ENCODE measurements at places on chromosomes 7 and 10.

- DNase-seq: no peak
Measured at GRCh38 chr10:69279110-69279509, 814 bp downstream of the HK1 start.

DNA sequence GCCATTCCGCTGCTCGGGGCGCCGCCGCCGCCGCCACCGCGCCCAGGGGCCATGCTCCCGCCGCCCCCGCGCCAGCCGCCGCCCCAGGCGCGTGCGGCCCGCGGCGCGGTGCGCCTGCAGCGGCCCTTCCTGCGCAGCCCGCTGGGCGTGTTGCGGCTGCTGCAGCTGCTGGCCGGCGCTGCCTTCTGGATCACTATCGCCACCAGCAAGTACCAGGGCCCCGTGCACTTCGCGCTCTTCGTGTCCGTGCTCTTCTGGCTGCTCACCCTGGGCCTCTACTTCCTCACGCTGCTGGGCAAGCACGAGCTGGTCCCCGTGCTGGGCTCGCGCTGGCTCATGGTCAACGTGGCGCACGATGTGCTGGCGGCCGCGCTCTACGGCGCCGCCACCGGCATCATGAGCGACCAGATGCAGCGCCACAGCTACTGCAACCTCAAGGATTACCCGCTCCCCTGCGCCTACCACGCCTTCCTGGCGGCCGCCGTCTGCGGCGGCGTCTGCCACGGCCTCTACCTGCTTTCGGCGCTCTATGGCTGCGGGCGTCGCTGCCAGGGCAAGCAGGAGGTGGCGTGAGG is 383 bp downstream of the MARVELD1 start:
- DNase-seq: no peak

GRCh38 chr7:2947058-2947780 is 96.4 kb downstream of the CARD11 start:
- no peak for DNase-seq

GRCh38 chr10:21935439-21936023 is 68.0 kb downstream of the DNAJC1 start:
- DNase-seq: no peak

DNA sequence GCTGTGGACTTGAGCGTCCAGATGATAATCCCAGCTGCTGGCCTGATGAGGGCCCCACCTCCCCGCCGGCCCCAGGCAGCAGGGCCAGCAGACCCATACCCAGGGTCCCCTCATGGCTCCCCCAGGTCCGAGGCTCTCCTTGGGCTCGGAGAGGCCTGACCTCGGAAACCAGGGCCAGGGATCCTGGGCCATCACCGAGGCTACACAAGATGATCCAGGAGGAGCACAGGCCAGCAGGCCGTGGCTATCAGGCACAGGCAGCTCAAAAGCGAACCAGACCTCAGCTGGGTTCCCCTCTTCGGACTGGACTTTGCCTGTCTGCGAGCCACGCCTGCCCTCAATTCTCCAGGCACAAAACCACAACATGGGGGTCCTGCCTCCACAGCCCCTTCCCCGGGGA is 17.4 kb downstream of the PDGFA start:
- no peak for DNase-seq

DNA sequence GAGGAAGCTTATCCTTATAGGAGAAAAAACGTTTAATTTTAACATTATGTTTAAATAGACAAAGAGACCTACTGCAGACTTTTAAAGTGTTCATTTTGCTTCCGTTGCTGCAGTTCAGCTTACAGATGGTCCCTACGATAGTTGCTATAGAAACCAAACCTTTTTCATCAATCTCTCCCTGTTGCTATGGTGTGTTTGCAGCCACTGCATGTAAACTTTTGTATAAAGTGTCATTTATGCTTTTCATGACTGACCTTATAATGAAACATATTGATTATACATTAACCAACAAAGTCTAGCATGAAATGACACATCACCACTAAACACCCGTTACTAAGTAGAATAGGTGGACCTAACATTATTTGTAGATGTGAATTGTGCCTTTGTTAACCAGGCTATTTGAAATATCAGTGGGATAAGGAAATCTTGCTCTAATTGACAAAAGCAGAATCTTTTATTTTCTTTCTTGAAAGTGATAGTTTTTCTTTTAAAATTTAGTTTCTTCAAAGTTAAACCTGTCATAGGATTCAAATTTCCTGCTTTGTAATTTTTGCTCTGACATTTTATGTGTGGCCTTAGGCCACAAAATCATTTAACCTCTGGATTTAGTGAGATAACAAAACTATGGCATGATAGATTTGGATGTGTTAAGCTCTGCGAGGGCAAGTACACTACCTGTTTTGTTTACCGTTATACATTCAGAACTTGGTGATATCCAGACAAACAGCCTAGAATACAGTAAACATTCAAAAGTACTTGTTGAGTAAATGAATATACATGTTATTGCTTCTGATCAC is 64.0 kb downstream of the CACNB2 start:
- DNase-seq: no peak

GRCh38 chr10:25575343-25575742 is 358.7 kb upstream of the MYO3A start:
- DNase-seq: no peak

DNA sequence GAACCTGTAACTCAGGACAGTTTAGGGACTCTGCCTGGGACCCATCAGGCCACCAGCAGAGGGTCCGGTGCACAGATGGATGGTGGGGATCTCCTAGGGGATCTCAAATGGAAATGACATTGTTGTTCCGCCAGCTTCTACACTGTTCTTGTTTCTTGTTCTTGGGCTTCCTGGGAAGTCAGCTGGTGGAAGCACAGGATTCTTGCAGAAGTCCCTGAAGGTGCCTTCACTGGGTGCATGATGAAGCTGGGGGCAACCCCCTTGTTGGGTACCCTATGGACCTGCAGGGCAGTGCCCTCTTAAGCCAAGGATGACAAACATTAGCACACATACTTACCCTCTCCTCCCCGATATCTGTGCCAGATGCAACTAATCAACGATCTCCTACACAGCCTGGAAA is 18.6 kb downstream of the SFTPD start:
- DNase-seq: no peak

DNA sequence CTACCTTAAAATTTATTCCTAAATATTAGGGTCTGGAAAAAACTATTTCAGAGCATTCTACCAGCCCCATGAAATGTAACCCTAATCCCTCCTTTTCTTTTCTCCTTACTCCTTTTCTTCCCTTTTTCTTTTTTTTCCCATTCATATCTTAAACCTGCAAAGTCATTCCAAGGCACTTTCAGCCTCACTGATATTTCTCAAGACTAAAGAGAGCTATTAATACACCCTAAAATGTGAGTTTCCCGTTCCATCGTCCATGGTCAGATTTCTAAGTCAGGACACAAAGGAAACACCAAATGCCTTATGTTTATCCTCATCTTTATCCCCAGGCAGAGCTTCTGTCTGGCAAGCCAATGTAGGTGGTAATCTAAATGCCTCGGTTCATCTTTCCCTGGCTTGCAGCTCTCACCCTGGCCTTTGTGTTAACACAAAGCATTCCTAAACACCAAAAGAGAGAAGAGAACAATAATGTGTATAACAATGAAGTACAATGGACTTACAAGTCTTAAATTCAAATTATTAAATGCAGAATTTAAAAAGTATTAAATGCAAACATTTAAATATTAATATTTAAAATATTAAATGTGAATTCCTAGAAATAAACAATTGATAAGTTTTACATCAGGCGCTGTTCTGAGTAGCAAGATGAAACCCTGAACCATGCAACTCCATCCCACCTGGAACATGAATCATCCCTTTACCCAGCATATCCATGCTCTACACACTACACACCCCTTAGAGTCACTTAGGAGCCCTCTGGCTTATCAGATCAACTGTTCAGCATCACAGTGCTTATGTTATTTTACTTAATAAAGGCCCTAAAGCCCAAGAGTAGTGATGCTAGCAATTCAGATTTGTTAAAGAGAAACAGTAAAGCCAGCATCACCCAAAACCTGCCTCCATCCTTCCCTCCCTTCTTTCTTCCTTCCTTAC is 26.8 kb downstream of the MICU1 start:
- DNase-seq: no peak

DNA sequence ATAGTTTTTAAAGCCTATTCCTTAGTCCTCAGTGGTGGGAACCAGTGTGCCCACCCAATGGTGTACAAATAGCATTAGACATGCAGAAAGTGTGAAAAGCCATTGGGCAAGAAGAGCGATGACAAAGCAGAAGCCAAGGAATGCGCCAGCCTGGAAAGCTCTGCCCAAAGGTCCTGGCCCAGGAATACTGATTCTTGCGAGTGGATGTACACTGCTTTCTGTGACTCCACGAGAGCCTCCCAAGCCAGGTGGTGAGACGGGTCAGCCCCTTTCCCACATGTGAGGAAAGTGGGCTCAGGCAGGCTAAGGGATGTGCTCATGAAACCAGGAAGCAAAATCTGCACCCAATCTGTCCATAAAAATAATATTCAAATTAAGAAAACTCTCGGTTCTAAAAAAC is 106.6 kb downstream of the ADCY1 start:
- no peak for DNase-seq

DNA sequence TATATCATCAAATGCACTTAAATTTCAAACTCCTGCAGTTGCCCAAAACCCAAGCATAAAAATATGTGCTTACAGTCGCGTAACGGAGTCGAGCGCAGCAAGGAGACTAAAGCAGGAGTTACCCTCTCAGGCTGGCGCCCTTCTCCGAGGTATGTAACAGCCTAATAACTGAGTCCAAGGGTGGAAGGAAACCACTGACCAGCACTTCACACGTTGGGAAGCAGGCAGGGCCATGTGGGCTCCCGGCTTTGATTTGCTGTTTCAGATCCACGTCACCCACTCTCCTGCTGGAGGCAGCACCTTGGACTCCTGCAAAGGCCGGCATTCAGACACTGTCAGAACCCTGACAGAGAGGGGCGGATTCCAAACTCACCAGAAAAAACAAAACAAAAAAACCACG is 123.8 kb downstream of the DIP2C start:
- no peak for DNase-seq

GRCh38 chr10:122243550-122243949 is 27.5 kb upstream of the BTBD16 start:
- no peak for DNase-seq

DNA sequence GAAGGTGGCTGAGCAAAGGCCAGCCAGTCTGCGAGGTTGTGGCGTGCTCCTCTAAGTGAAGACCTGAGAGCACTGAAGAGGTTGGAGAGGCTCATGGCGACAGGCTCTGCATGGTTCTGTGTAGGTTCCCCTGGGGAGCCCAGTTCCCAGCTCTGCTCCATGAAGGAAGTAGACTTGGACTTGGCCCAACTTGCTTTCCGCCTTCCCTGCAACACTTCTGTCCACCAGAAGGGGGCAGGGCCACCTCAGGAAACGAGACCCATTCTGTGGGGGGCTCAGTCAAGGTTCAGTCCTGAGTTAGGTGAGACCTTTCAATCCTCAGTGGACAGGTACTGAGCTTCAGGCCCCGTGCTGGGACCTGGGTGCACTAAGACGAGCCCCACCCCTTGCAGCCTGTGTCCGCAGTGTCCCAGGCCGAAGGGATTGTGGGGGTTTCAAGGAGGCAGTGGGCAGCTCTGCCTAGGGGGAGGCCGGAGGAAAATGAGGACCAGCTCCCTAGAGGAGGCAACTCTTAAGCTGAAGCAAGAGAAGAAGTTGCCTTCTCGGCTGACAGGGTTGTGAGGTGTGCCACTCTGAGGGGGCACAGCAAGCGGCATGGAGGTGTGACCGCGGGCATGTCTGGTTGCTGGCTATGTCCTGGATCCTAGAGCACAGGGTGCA is 15.0 kb upstream of the PCBD1 start:
- DNase-seq: no peak

GRCh38 chr10:132651511-132652029 is 114.0 kb downstream of the INPP5A start:
- DNase-seq: no peak

- no peak for DNase-seq
Measured at GRCh38 chr10:79413196-79413595, 32.2 kb downstream of the ZCCHC24 start.

DNA sequence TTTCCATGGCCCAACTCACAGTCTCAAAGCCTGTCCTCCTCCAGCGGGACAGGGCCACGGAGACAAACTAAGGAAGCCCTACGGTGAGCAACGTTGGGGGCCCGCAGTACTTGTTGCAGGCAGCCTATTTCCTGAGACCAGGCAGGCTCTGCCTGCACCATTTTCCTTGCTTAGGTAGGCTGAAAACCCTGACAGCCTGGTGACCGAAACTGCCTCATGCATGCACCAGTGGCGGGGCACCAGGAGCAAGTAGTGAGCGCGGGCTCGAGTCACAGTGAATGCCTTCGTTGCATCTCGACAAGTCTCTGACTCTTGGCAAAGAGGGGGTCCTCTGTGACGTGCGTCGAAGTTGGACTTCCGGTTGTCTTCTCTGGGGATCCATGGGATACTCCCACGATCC is 23.3 kb upstream of the ZNF273 start:
- no peak for DNase-seq

DNA sequence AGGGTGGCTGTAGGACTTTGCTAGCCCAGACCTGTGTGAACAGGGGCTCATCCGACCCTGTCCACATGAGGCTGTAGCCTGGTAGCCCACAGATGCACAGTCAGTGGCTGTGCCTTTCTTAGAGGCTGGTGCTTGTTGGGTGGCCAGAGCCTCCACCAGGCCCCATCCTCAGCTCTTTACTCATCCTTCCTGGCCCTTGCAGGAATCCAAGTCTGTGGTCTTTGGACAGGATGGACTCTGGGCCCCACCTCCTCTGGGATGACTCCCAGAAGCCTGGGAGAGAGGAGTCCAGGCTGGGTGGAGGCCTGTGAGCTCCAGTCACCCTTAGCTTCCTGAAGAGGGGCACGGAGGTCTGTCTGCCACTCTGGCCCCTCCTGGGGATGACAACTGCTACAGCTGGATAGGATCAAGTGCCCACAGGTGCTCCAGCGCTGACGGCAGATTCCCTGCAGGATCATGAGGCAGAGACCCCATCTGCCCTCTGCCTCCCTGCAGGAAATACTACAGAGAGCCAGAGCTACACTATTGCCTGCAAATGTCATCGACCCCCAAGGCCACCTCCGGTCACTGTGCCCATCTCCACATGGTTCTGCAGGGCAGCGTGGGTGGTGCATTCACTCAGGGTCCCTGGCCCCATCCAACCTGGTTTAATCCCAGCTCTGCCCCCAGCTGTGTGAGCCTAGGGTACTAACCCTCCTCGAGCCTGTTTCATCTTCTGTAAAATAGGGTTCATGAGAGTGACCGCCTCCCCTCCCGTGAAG is 114.5 kb downstream of the PTPN20 start:
- DNase-seq: no peak

DNA sequence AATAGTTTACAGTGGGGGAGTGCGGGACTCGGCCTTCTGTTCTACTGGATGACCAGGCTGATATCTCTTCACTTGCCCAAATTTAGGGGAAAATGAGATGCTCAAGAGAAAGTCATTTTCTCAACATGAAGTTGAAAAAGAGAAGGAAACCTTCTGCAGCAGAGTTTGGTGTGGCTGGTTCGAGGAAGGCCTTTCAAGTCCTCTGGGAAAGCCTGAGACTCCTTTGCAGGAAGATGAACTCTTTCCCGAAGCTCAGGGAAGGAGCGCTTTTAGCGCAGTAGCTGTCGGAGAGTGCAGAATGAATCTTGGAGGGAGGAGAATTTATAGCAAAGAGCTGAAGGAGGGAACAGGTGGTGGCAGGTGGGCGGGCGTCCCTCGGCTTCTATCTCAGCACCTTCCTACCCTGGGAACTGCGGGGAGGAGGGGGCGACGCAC is at the start of gene ATOH7:
Gene ATOH7 (minus strand): TSS at position 297 of the 435 bp plus-strand sequence. CDS start 436 bp downstream, outside the sequence.
- DNase-seq: no peak

All from NCI-H774 (cell line).